ENCODE measurements at places on chromosomes 4 and X.

DNA sequence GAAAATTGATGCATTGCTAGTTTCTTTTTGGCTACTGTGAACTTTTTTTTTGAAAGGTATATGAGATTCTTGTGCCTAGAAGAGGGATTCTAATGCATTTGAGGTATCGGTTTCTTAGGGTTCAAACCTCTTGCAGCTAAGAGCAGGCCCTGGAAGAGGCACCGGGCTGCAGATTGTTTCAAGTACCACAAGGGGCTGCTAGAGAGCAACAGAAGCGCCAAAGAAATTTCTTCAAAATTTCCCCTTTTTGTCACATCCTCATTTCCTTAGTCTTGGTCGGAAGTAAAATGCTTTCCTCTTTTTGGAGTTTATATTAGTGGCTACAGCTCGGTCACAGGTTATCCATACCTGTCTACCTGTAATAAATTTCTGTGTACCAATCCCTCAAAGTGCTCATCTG lies 89.8 kb downstream of the PDGFRA start:
- DNase-seq: no peak

DNA sequence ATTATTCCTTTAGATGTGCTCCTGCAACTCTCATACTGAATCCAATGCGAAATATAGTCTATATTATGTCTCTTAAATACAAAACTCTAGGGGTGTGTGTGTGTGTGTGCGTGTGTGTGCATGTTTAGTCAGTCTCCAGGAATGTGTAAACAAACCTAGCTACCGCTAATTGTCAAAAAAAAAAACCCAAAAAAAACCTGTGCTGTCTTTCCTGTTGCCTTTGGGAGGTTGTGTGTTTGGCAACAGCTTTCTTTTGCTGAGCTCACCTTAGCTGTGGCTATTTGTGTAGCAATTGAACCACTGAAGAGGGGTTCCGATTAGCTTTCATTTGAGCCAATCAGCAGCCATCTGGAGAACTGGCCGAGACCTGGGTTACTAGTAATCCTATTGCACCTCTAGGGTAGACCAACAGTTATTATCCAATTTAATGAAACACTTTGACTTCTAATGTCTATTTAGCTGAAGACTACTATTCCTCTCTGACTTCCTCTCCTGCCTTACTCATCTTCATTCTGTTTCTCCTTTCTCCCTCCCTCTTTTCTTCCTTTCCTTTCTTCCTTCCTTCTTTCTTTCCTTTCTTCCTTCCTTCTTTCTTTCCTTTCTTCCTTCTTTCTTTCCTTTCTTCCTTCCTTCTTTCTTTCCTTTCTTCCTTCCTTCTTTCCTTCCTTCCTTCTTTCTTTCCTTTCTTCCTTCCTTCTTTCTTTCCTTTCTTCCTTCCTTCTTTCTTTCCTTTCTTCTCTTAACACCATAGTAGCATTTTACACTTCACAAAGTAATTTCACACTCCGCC lies 471.1 kb downstream of the GBA3 start:
- no peak for DNase-seq

DNA sequence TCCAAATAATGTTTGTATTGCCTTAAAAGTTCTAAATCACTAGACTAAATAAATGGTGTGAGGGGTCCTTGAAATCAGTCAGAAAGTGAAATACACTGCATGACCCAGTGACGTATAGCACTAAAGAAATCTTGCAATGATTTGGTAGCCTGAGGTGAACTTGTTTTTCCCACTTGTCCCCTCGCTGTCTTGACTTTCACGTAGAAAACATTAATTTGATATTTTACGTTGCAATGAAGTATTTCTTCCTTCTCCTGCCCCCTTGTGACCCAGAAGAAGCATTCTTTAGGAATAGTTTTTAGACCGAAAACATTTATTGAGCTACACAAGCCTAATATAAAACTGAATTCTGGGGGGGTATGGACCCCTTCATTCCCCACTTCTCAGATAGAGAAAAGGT lies 3.7 kb downstream of the KLB start:
- no peak for DNase-seq

- no peak for DNase-seq
These were observed 19.3 kb downstream of the TSPAN5 start for GRCh38 chr4:98639108-98639507.

GRCh38 chr4:20248155-20248558 lies 3.5 kb upstream of the SLIT2 start:
- DNase-seq: no peak

DNA sequence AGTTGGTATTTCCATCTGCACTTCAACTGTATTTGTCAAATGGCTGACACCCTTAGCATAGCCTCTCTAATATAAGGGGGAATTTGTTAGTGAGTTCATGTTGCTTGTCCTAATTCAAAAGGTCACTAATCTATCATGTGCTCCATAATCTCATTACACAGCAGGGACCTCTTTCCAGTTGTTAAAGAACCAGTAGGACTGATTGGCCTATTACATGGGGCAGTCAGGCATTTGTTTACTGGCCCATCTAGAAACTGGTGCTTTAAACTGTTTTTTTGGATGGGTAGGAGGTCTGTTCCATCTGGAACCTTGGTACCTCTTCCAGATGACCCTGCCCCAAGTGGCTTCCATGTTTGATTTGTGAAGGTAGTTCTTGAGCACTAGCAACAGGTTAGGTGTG lies 11.4 kb downstream of the ANK2 start:
- DNase-seq: no peak

GRCh38 chr4:18318682-18319388 lies 297.3 kb upstream of the LCORL start:
- peak; percentile 59 for DNase-seq

GRCh38 chrX:8720136-8720535 lies 11.8 kb downstream of the ANOS1 start:
- DNase-seq: no peak

DNA sequence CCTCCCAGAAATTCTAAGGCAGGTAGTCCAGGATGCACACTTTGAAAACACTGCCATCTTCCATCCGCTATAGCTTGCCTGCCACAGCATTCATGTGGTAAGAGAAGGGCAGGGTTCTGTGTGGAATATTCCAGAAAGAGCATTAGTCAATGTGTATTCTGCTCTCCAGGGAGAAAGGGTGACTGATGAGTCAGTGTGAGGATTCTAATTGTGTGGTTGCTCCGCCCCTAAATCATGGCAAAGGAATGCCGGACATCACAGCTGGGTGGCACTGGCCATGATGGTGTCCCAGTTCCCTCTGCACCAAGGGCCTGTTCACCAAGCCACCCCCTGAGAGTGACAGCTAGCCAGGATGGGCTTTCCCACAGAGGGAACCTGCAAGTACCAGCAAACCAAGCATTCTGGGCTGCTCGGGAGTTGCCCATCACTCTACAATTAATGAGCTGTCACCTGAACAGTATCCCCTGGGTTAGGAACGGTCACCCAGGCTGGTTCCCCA lies 9.5 kb downstream of the IDS start:
- no peak for DNase-seq

- DNase-seq: no peak
These were observed 1606.7 kb upstream of the AGA start for GRCh38 chr4:179048839-179049453.

GRCh38 chr4:53626491-53626890 lies 35.2 kb upstream of the LNX1 start:
- no peak for DNase-seq

DNA sequence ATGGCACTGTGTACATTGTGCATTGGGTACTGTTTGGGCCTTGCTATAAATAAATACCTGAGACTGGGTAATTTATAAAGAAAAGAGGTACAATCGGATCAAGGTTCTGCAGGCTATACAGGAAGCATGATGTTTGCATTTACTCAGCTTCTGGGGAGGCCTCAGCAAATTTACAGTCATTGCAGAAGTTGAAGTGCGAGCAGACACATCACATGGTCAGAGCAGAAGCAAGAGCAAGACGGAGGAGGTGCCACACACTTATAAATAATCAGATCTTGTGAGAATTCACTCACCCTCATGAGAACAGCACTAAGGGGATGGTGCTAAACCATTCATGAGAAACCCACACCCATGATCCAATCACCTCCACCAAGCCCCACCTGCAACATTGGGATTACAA lies 505.0 kb downstream of the ARAP2 start:
- no peak for DNase-seq

DNA sequence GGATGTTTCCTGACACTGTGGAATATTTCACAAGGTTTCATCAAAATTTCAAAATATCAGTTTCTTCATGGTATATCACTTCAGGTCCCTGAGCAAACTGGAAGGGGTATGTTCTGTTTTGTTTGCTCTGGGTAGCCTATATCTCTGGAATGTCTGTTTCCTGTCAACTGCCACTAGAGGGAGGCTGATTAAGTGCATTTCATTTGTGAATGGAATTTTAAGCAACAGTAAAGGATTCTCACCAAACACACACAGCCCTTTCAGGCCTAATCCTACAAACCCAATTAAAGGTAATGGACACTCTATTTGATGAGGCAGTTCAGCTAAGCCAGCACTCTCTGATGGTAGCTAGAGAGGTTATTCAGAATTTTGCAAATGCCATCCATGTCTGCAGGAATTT lies 307.1 kb downstream of the TEX13A start:
- DNase-seq: no peak

GRCh38 chrX:154660541-154660940 lies 7.2 kb upstream of the CTAG2 start:
- no peak for DNase-seq

DNA sequence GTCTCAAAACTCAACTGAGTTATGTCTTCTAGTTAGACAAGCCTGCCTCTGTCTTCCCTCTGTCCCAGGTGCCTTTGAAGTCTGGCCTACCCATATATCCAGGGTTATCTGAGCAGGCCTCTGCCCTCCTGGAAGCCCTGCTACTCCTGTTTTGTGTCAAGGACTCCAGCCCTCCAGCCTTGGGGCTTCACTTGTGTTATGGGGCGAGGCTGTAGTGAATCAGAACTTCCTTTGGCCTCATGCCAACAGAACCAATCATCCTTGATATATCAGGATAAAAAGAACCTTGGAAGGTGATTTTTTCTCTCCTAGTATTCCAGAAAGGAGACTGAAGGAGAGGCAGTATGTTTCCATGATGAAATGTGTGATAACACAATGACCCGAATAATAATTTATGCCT lies 8.9 kb upstream of the ADGRG4 start:
- DNase-seq: no peak

- no peak for DNase-seq
These were observed 11.7 kb upstream of the TMEM156 start for GRCh38 chr4:39043861-39044363.

DNA sequence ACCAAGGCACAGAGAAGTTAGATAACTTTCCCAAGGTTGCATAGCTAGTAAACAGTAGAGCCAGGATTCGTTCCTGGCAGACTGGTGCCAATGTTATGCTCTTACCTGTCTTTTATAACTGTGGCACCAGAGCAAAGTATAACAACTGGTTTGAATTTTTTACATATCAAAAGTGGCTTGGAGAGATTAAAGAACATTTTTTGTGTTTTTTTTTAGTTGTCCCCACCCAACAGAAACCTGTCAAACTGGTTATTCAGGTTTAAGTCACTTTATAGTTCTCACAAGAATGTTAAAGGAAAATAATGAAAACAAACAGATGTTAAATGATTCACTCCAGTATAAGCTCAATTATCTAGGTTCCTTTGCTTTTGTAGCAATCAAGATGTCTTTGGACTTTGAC lies 15.6 kb upstream of the FAM47E start:
- DNase-seq: no peak
